NCI-H446 treated with DMSO at 0.1 percent for 48 hours (cell line): ENCODE measurements at places on chromosomes 4 and X.

DNA sequence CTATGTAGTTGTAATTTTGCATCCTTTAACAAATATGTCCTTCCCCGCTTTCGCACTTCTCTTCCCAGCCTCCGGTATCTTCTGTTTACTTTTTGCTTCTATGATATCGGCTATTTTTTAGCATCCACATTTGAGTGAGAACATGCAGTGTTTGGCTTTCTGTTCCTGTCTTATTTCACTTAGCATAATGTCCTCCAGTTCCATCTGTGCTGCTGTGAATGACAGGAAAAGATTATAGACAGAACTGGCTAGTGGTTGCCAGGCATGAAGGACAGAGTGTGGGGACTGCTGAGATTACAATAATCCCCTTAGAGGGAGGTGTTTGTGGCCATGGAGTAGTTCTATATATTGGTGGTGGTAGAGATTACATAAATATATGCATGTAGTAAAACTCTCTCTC lies 588.6 kb downstream of the NLGN4X start:
- no peak for DNase-seq

DNA sequence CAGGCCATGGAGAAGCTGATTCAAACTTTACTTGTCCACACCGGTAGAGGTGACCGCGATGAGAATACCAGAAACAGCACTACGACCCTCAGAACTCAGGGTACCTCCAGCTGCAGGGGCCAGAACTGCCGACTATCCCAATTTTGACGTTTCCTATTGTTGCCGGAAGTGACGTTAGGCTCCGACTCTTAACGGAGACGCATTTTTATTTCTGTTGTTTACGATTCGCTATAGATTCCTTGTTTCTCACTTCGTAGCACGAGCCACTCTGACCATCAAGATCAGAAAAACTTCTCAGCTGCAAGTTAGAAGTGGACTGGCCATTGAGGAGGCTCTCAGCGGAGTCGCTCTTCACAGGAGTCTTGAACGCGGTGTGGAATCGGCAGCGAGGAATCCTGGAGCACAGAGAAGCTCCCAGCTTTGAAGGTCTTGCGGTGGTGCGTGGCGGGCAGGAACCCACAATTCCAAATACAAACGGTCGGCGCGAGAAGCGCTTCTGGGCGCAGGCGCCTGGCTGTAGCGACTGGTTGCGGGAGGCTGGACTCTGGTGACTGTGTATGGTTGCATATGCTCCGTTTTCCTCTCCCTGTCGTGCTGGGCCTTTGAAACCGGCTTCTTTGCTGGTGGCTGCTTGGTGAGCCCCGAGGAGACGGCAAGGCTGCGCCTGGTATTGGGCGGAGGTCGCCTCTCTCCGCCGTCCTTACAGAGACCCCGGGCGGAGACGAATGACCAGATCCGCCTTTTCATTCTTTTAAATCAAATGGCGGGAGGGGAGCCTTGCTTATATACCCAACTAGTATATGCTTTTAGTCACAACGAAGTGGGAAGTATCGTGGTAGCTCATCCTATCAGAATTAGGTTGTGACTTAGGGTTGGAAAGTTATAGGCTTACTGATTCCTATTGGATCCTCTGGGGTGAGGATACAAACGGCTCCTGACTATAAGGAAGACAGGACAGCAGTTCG lies at the start of the genes CEP44 and FBXO8:
Gene CEP44 (plus strand): TSS at position 405 of the 965 bp plus-strand sequence. CDS start 15,211 bp downstream, outside the sequence.
Gene FBXO8 (minus strand): TSS at position 161 of the 965 bp plus-strand sequence. CDS start 20,575 bp downstream, outside the sequence.
- peak; percentile 77 for DNase-seq

DNA sequence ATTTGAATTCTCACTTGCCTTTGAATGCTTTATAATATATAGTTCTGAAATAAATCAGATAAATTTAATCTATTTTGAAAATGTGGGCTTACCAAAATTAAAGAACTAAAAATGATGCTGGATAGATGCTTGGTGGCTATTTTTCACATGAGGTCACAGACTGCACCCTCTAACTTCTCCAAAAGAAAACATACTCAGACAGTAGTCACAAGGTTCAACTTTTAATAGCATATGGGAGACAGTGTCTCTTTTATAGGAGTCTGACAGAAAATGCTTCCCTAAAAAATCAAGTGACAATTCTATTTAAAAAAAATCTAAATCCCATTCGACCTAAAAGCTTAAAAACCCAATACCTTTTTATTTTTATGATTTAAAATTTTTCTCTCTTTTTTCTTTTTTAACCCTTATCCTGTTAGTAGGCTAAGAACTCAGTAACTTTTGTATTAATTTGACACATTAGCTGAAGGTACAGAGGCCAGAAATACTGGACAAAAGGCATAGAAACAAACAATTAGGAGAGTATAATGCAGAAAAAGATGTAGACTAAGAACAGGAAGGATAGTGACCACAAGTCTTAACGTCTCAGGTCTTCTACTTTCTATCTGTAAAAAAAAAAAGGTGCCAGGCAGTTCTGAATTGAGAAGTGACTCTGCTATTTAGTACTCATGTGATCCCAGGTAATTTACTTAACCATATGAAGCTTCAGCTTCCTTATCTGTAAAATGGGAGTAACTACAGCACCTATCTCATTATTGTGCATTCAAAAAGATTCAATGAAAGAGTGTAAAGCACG lies 7.6 kb downstream of the TIGD4 start:
- DNase-seq, result no peak

GRCh38 chrX:8848911-8849310 lies 47.7 kb upstream of the FAM9A start:
- DNase-seq, result no peak

DNA sequence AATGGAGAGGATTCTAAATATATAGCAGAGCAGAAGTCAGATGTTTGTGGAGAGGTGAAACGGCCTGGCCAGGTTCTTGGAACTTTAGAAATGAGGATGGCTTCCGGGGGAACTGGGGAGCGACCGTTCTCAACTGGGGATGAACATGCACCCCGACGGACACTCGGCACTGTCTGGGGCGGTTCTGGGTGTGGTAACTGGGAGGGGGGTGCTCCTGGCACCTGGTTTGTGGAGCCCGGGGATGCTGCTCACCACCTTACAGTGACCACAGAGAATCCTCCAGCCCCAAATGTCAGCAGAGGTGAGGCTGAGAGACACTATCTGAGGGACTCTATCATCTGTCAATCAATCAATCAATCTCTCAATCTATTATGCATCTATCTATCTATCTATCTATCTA lies 69.0 kb upstream of the PPP2R3B start:
- DNase-seq, result no peak

- no peak for DNase-seq
These were observed 45.0 kb upstream of the NKX1-1 start for GRCh38 chr4:1451106-1451751.

- no peak for DNase-seq
These were observed 123.6 kb downstream of the SH3RF1 start for GRCh38 chr4:169147191-169147590.

GRCh38 chrX:36543499-36543898 lies 464.7 kb upstream of the FAM47C start:
- DNase-seq, result no peak
